Ascending aorta (tissue), 2 donors: ENCODE measurements at places on chromosomes 4 and X.

- DNase-seq: no peak
These were observed 39.8 kb upstream of the MID1 start for GRCh38 chrX:10660171-10660570.

DNA sequence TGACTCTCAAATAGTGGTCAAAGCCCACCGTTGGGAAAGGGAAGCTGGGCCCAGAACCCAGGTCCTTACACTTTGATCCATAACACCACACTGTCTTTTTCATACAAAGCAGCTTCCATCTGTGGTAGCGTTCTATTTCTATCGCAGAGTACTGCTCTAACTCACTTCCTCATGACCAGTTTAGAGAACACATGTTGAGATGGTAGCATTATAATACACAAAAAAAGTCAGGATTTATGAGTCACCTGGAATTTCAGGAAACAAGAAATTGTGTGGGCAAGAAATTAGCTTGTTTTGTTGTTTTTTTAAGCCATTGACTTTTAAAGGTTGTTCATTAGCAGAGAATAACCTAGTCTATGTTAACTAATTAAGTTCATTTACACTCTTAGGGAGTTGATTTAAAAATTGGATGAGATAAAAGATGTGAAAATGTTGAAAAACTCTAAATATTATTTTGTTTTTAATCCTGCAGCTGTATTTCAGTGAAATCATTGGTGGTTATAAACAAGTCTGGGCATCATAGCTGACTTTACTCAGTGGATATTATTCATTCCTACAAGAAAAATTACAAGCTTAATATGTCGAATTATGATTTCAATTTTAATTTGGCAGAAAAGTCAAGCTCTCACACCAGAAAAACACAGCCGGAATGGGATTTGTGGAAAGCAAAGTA is 1011.1 kb upstream of the HS3ST1 start:
- no peak for DNase-seq

- no peak for DNase-seq
These were observed 187.6 kb downstream of the CBR4 start for GRCh38 chr4:168822481-168822880.

- no peak for DNase-seq
These were observed 22.5 kb downstream of the RWDD4 start for GRCh38 chr4:183636503-183636902.

GRCh38 chr4:628821-629635 is 3.7 kb downstream of the PDE6B start:
- DNase-seq: no peak

- DNase-seq: no peak
These were observed 1269.5 kb downstream of the RAPGEF2 start for GRCh38 chr4:160372390-160372789.

DNA sequence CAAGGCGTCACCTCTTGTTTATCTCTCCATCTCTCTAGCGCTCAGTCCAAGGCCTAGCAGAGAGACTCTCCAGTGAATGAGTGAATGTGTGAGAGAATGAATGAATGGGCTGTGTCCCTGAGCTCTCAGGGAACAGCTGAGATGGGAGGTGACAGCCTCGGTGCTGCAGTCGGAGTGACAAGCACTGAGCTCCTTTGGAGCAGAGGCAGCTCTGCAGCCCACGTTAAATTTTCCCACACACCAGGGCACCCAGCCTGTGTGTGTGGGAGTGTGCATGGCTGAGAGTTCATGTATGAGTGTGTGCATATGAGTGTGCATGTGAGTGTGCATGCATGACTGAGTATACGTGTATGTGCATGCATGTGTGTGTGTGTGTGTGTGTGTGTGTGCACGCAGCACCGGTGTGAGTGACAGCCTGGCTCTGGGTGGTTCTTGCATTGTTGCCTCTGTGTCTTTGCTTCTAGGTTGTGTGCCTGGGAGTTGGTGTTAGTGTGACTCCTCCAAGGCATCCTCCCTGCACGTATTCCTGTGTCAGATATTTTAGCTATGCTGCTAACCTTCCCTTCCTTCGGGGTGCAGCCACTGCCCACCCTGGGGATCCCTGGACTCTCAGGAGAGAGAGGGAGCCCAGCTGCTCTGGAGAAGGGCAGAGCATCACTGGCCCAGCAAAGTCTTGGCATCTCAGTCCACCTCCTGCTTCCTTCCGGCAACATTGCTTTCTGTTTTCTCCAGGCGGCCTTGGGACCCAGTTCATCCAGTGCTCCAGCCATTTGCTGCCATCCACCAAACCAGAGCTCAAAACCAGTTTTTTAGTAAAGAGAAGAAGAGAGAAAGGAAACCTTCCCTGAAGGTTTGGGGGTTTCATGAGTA is 98.6 kb downstream of the PPP2R2C start:
- no peak for DNase-seq

DNA sequence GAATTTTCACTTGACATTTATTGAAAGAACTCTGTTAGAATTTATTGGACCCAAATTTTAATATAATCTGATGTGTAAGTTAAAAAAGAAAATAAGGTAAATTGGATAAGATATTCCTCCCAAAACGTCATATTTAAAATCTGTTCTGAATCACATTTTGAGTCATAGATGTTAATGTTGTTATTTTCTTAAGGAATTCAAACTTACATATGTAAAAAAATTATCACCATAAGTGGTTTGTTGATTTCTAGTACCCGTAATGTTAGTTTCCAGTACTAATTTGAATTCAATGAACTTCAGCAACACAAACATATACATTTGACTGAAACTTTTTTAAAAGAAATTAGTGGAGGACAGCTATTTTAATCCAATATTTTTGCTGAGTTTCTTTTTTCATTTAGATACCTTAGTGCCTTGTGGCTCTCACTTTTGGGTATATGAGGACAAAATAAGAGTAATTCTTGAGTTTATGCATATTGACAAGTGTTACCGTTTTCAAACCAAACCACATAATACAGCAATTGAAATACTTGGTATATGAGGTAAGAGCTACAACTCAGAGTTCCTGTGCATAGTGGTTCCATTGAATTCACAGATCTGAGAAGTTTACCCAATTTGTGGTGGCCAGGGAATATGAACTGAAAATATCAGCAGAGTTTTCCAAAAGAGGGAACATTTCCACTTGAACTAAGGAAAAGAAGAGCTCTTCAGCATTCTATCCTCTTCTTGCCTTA is 71.8 kb downstream of the C4orf46 start:
- DNase-seq: no peak

GRCh38 chrX:17674601-17675000 is 62.7 kb upstream of the SCML1 start:
- no peak for DNase-seq

- DNase-seq: no peak
These were observed 76.4 kb upstream of the TAPT1 start for GRCh38 chr4:16302648-16303047.

GRCh38 chrX:14039344-14039743 is 9.7 kb upstream of the GEMIN8 start:
- no peak for DNase-seq

- DNase-seq: no peak
These were observed 91.4 kb downstream of the RTL9 start for GRCh38 chrX:110450050-110450449.

GRCh38 chrX:155068165-155068564 is 2.8 kb downstream of the CMC4 start:
- DNase-seq: no peak

GRCh38 chr4:129371926-129372325 is 276.0 kb downstream of the C4orf33 start:
- no peak for DNase-seq

GRCh38 chr4:953574-953915 is 19.8 kb downstream of the DGKQ start:
- no peak for DNase-seq

DNA sequence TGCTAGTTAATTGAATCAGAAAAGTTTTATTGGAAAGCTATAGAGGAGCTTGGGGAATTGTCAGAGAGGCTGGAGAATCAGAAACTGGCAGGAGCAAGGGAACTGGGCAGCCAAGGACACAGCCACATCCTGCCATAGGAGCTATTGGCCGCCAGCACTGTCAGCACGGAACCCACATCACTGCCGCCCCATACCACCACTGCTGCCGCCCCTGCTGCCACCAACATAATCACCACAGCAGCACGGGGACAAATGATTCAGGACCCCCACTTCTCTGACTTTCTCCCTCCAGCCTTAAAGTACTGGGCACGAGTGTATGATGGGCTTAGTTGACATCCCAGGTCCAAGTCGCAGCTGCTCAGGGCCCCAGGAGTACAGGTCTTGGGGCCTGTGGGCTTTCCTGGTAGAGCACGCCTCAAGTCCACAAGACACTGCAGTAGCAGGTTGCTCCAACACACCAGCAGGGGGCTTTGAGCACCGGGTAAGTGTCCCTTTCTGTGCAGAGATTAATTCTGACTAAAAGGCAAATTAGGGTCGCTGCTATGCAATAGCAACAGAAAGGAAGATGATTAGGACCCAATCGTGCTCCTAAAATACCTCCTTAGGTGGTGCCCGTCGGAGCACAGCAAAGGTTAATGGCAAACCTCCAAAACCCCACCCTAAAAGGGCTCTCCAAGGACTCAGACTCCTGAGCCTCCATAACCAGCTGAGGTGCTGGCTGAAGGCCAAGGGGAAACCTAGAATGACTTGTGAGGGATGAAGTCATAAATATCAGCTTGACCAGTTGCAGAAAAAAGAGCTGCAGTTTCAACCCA is 6.9 kb downstream of the PJA1 start:
- peak; percentile 84 for DNase-seq

- no peak for DNase-seq
These were observed 11.9 kb upstream of the ZNF157 start for GRCh38 chrX:47358387-47359065.

DNA sequence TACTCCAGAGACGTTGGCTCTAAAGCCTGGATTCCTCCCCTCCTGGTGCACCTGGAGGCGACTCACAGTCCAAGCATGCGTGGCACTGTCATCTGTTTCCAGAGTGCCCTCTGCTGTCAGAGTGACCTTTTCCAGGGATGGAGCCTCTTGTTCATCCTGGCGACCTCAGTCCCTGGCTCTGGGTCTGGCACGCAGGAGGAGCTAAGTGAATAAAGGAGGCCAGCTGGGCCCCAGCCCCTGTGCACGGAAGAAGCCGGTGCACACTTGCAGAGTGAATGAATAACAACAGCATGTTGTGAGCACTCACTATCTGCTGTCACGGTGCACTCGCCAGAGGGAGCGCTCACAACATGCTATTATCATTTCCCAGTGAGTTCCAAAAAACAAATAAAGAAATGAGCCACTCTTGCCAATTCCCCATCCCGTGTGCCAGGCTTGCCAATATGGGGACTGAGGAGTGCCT is 27.8 kb upstream of the PSAPL1 start:
- DNase-seq: no peak

GRCh38 chr4:56386091-56386490 is 1.2 kb downstream of the AASDH start:
- DNase-seq: no peak

DNA sequence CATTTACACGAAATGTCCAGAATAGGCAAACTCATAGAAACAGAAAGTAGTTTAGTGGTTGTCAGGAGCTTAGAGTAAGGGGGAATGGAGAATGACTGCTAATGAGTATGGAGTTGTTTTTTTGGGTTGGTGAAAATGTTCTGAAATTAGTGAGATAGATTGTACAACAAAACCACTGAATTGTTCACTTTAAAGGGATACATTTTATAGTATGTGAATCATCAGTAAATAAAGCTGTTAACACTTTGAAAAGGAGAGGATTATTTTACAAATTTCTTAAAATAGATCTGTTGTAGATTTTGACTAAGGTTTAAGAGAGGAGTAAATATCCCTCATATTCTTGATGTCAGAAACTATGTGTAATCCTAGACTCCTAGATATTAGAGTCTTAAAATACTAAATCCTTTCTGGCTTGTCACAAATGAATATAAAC is 82.7 kb downstream of the RAPGEF2 start:
- DNase-seq: no peak

DNA sequence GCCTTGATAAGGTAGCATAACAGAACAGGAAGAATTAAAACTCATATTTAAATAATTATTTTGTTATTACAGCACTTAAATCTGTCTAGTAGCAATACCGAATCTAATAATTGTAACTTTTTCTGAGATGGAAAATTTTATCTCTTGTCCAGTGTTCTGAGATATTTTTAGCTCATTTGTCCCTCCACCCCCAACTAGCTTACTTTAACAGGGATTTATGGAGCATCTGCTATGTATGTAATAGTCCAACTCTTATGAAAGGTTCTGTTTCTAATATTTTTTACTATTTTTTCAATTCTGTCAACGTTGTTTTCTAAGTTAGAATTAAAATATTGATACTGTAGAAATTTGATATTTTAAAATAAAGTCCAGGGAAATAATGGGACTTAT is 38.2 kb upstream of the NUDT6 start:
- no peak for DNase-seq

GRCh38 chr4:66246643-66247042 is 576.4 kb upstream of the EPHA5 start:
- DNase-seq: no peak

DNA sequence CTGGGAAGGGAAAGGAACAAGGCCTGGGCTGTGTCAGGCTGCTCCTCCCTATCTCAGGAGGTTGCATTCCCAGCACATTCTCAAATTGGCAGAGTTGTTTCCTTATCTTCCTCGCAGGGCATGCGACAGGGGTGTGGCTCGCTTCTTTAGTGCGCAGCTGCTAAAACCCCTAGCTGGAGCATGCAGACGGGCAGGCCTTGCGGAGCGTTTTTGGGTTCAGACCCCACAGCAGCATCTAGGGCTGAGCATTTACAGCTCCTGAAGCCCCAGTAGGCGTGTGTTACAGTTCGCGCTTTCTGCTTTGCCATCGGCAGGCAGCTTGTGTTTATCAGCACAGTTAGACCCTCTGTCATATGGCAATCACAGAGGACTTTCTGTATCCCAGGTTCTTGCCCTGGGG is 392.4 kb downstream of the TECRL start:
- DNase-seq: no peak

DNA sequence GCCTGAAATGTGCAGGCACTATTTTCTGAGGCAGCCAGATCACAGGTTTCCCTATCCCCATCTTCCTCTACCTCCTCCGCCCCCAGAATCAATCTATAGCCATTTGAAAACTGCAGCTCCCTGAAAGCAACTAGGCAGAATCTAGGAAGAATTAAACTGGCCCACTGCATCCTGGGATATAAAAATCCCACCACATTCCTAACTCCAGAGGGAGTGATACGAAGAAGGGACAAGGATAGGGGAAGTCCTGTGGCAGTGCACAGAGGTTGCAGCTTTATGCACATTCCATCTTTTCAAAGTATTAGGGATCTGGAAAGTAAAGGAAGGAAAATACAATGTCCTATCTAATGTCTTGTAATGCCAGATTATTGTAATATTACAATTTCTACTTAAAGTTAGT is 18.3 kb upstream of the HERC3 start:
- no peak for DNase-seq

DNA sequence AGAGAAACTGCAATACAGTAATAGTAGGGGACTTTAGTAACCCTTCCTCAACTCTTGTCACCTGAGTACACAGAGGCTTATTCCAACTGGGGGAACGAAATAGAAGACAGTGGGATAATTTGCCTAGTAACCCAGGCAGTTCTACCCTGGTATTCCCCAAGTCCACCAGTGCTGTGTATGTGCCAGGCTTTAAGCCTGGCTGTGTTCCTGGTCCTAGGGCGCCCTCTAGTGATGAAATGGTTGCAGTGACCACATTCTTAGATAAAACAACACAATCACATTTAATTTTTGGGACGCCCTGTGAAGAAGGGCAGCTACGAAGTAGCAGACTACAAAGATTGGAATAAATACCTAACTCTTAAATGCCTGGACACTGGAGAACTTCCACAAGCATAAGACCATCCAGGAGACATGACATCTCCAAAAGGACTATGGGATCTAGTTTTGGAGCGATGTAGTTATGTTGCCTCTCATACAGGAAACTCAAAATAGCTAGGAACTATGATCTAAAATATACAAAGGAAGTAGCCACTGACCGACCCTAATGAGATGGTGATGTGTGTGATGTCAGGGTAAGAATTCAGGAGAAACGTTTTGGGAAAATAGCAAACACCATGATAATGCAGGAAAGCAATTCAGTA is 288.5 kb upstream of the ZCCHC13 start:
- DNase-seq: no peak

GRCh38 chr4:112082954-112083586 is 62.2 kb upstream of the FAM241A start:
- no peak for DNase-seq
